ENCODE measurements at places on chromosomes 4 and X.

DNA sequence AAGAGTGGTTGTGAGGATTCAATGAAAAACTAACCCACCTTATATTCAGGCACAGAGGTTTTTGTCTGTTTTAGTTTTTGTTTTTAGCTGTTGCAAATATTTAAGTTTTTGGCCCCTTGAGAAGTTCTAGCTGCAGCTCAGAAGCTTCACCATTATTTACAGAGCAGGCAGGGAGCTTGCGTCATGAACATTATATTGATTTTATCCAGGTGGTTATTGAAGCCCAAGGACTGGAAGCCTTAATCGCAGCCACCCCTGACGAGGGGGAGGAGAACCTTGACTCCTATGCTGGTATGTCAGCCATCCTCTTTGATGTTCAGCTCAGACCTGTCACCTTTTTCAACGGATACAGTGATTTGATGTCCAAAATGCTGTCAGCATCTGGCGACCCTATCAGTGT is 38.1 kb downstream of the MTTP start:
- no peak overlapping the region for H3K4me3 ChIP-seq
- no peaks in the 10 kb centered on the region for H3K36me3 ChIP-seq
- DNase-seq, result no peak
- H3K27ac ChIP-seq, result no peak overlapping the region

GRCh38 chr4:8603931-8604330 is 11.4 kb downstream of the CPZ start:
- no peak overlapping the region for H3K27ac ChIP-seq
- H3K4me1 ChIP-seq, result peaks cover 6% of the 10 kb centered on the region
- no peak for DNase-seq
- no peaks in the 10 kb centered on the region for H3K36me3 ChIP-seq
- H3K4me3 ChIP-seq, result no peak overlapping the region
- H3K27me3 ChIP-seq, result no peaks in the 10 kb centered on the region

GRCh38 chr4:83112231-83112630 is 2.3 kb downstream of the PLAC8 start:
- peaks cover 26% of the 10 kb centered on the region for H3K4me1 ChIP-seq
- no peaks in the 10 kb centered on the region for H3K36me3 ChIP-seq
- no peak for DNase-seq
- H3K27me3 ChIP-seq, result no peaks in the 10 kb centered on the region
- peak overlapping the region; percentile 79 for H3K27ac ChIP-seq

GRCh38 chr4:151563194-151563593 is 154.2 kb downstream of the FHIP1A start:
- DNase-seq, result no peak
- H3K36me3 ChIP-seq, result no peaks in the 10 kb centered on the region
- H3K4me1 ChIP-seq, result peaks cover 2% of the 10 kb centered on the region
- H3K4me3 ChIP-seq, result no peak overlapping the region
- H3K27ac ChIP-seq, result no peak overlapping the region
